Adrenal gland (tissue), 19 donors: ENCODE measurements at places on chromosomes 6 and 20. TPM values are rescaled to one million over a fixed set of nuclear protein-coding genes. Genes with fewer than 3 reads are reported as not detected.

DNA sequence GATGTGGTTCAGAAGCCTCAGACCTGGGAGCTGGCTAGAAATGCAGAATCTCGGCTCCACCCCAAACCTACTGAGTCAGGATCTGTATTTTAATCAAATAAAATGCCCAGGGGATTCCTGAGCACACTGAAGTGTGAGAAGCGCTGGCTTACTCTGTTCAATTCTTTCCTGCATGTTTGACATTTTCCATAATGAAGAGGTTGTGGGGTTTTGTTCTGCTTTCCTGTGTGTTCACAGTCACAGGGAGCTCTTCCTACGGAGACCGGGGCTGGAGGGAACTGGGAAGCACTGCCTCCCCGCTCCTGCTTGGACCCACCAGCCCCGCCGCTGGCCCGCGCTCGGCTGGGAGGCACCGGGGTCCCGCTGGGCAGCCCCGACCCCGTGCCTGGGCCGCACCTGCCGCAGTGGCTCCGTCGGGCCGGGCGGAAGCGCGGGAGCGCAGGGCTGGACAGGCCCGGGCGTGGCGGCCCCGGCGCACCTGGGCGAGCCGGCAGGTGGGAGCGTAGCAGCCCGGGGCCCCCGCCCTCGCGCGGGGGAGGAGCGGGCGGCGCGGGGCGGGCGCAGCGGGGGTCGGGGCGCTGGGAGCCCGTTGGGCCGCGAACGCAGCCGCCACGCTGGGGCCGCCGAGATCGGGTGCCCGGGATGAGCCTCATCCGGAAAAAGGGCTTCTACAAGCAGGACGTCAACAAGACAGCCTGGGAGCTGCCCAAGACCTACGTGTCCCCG, at the start of gene MAPK13:
Gene MAPK13 (plus strand): TSS at position 573 of the 726 bp plus-strand sequence. CDS start 70 bp downstream, at position 643.
- H3K27ac ChIP-seq: peak within 1 kb of the TSS; percentile 93
- no peak within 1 kb of the TSS for H3K4me3 ChIP-seq
- no peaks in the 10 kb centered on the region for H3K27me3 ChIP-seq
- peak; percentile 63 for DNase-seq
- H3K36me3 ChIP-seq: no peaks in the 10 kb centered on the region
- peaks cover 83% of the 10 kb centered on the region for H3K4me1 ChIP-seq

- DNase-seq: no peak
- no peaks in the 10 kb centered on the region for H3K4me1 ChIP-seq
- H3K27ac ChIP-seq: no peak overlapping the region
- no peaks in the 10 kb centered on the region for H3K36me3 ChIP-seq
- H3K4me3 ChIP-seq: no peak overlapping the region
- no peaks in the 10 kb centered on the region for H3K27me3 ChIP-seq
Measured at GRCh38 chr20:14521436-14521835, 184.0 kb upstream of the FLRT3 start.

DNA sequence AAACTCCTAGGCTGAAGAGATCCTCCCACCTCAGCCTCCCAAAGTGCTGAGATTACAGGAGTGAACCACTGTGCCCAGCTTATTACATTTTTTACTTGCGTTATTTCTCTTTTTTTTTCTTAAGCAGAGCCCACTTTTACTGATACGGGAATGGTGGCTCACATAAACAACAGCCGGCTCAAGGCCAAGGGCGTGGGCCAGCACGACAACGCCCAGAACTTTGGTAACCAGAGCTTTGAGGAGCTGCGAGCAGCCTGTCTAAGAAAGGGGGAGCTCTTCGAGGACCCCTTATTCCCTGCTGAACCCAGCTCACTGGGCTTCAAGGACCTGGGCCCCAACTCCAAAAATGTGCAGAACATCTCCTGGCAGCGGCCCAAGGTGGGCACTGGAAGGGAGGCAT, 10.5 kb downstream of the CAPN11 start:
- no peak for DNase-seq
- no peak overlapping the region for H3K4me3 ChIP-seq
- H3K27ac ChIP-seq: no peak overlapping the region
- no peaks in the 10 kb centered on the region for H3K4me1 ChIP-seq
- H3K27me3 ChIP-seq: no peaks in the 10 kb centered on the region

DNA sequence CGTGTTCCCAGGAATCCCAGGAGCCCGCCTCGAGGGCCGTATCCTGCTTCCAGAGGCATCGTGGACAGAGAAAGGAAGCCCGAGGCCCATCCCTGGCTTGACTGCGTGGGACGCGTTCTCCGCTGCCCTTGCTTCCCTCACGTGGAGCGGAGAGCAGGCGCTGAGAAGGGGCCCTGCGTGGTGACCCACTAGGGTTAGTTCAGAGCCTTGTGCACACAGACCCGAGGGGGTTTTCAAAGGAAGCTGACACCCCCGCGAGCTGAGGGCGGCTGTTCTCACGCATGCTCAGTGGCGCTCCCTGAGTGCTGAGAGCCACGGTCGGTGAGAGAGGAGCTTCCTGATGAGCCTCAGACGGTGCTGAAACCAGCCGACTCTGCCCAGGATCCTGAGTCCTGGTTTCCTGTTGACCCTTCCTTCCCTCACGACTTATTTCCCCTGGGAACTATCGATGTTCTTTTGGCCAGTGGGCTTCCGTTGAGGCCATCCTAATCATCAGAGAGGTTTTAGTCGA, 28.9 kb upstream of the CCR6 start:
- no peak for DNase-seq
- no peaks in the 10 kb centered on the region for H3K36me3 ChIP-seq
- no peaks in the 10 kb centered on the region for H3K4me1 ChIP-seq
- H3K27ac ChIP-seq: no peak overlapping the region

- peaks cover 12% of the 10 kb centered on the region for H3K4me1 ChIP-seq
- no peaks in the 10 kb centered on the region for H3K36me3 ChIP-seq
- H3K27me3 ChIP-seq: peaks cover 6% of the 10 kb centered on the region
Measured at GRCh38 chr6:108748055-108748454, 100.2 kb upstream of the ARMC2 start.

- peaks cover 10% of the 10 kb centered on the region for H3K4me1 ChIP-seq
- H3K36me3 ChIP-seq: no peaks in the 10 kb centered on the region
- no peaks in the 10 kb centered on the region for H3K27me3 ChIP-seq
- peak; percentile 38 for DNase-seq
Measured at GRCh38 chr6:53795702-53796450, 1.1 kb downstream of the LRRC1 start.

- H3K27ac ChIP-seq: no peak overlapping the region
- no peak overlapping the region for H3K4me3 ChIP-seq
- no peak for DNase-seq
- H3K27me3 ChIP-seq: no peaks in the 10 kb centered on the region
- no peaks in the 10 kb centered on the region for H3K4me1 ChIP-seq
Measured at GRCh38 chr6:97591955-97592354, 308.9 kb upstream of the MMS22L start.

DNA sequence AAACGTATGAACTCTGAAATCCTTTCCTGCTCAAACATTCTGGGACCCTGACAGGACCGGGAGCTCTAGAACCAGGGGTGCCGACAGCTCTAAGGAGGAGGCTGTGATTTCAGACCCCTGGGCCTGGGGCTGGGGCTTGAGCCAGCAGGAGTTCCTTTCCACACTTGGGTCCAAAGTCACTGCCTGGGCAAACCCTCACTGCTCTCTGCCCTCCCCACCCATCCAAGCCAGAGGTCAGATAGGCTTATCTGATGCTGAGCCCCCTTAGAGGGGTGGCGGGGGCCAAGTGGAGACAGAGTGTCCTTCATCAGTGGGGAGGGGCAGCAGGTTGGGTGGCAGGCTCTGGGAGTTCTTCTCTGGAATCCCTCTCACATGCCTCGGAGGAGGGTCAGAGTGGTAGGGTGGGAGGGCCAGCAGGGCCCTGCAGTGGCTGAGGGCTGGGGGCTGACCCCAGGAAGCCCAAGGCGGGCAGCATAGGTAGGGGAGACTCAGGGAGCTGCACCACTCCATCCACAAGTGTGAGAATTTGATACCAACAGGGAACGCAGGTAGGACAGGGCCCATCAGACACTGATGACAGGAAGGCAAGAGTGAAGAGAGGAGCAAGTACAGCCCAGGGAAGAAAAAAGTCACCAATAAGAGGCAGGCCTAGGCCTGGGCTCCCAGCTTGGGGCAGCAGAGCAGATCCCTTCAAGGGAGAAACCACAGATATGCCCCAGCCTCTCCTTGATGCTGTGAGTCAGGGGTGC, 121.0 kb downstream of the MRPL14 start:
- H3K4me3 ChIP-seq: no peak overlapping the region
- peaks cover 6% of the 10 kb centered on the region for H3K27me3 ChIP-seq
- H3K36me3 ChIP-seq: no peaks in the 10 kb centered on the region

GRCh38 chr6:170245475-170245992, 45.3 kb downstream of the DLL1 start:
- no peaks in the 10 kb centered on the region for H3K27me3 ChIP-seq
- no peaks in the 10 kb centered on the region for H3K4me1 ChIP-seq
- no peaks in the 10 kb centered on the region for H3K36me3 ChIP-seq
- no peak overlapping the region for H3K4me3 ChIP-seq
- H3K27ac ChIP-seq: no peak overlapping the region

DNA sequence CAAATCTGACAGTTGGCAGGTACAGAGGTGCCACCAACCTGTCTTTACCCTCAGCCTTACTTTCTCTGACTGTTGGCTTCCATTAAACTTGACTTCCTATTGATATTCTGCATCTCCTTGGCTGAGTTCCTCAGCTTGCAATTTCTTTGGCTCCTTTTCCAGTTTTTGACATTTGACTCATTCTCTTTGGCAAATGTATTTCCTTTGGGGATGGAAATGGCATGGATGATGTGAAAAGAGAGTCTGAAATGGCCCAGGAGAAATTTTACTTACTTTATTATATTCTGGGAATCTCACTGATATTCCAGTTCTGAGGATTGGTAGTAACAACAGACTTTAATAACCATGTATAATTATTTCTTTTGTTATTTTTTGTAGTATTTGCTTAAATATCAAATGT, 255.2 kb downstream of the CD109 start:
- H3K27me3 ChIP-seq: no peaks in the 10 kb centered on the region
- no peak overlapping the region for H3K4me3 ChIP-seq
- no peak for DNase-seq
- no peaks in the 10 kb centered on the region for H3K36me3 ChIP-seq
- H3K4me1 ChIP-seq: no peaks in the 10 kb centered on the region

- H3K27ac ChIP-seq: no peak overlapping the region
- H3K36me3 ChIP-seq: no peaks in the 10 kb centered on the region
- H3K27me3 ChIP-seq: no peaks in the 10 kb centered on the region
- no peak for DNase-seq
Measured at GRCh38 chr6:96611342-96611991, 48.5 kb downstream of the FHL5 start.

DNA sequence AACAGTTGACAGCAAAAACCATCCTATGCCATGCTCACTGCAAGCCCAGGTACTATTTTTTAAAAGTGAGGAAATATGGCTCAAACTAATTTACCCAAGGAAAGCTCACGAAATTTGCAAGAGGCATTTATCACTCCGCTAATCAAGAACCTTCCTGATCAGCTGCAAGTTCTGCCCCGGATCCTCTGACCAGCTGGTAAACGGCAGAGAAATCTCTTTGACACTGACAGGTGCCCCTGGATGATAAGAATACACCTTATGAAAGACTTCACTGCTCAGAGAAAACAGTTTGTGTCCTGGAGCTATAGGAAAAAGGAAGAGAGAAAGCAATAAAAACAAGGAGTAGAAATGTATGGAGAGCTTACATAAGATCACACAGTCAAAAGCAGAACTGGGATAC, 6.4 kb downstream of the CNKSR3 start:
- no peak overlapping the region for H3K27ac ChIP-seq
- H3K27me3 ChIP-seq: no peaks in the 10 kb centered on the region
- H3K4me3 ChIP-seq: no peak overlapping the region
- H3K36me3 ChIP-seq: no peaks in the 10 kb centered on the region

- H3K4me3 ChIP-seq: no peak overlapping the region
- H3K4me1 ChIP-seq: no peaks in the 10 kb centered on the region
- H3K27ac ChIP-seq: no peak overlapping the region
- H3K36me3 ChIP-seq: no peaks in the 10 kb centered on the region
- no peaks in the 10 kb centered on the region for H3K27me3 ChIP-seq
- no peak for DNase-seq
Measured at GRCh38 chr6:80469977-80470376, 363.5 kb downstream of the BCKDHB start.

GRCh38 chr20:15834857-15835256, 738.4 kb downstream of the KIF16B start:
- H3K4me3 ChIP-seq: no peak overlapping the region
- H3K27ac ChIP-seq: no peak overlapping the region
- H3K36me3 ChIP-seq: no peaks in the 10 kb centered on the region
- no peaks in the 10 kb centered on the region for H3K4me1 ChIP-seq
- H3K27me3 ChIP-seq: no peaks in the 10 kb centered on the region

GRCh38 chr20:53434662-53435061, 159.0 kb downstream of the ZNF217 start:
- H3K36me3 ChIP-seq: no peaks in the 10 kb centered on the region
- no peak overlapping the region for H3K4me3 ChIP-seq

DNA sequence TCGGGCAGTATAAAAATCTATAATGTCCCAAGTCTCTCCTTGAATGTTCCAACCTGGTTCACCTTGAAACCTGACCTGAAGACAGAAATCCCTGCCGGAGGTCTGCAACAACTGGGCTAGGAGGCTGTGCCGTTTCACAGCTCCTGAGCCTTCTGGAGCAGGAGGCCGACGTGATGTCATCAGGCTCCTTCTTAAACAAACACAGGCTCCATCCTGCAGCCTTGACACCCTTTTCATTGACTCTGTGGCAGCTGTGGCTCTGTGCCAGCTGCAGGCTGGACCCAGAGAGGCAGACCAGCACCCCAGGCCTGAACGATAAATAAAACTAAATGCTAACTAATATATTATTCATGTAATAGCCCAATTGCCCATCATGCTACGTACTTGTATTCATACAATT, 483.9 kb downstream of the CD83 start:
- no peak overlapping the region for H3K4me3 ChIP-seq
- no peak overlapping the region for H3K27ac ChIP-seq
- no peaks in the 10 kb centered on the region for H3K27me3 ChIP-seq
- no peak for DNase-seq
- H3K4me1 ChIP-seq: no peaks in the 10 kb centered on the region
- no peaks in the 10 kb centered on the region for H3K36me3 ChIP-seq

- no peak for DNase-seq
- H3K4me1 ChIP-seq: no peaks in the 10 kb centered on the region
- no peaks in the 10 kb centered on the region for H3K27me3 ChIP-seq
- H3K4me3 ChIP-seq: no peak overlapping the region
Measured at GRCh38 chr6:83198486-83199172, 5.5 kb downstream of the RWDD2A start.

DNA sequence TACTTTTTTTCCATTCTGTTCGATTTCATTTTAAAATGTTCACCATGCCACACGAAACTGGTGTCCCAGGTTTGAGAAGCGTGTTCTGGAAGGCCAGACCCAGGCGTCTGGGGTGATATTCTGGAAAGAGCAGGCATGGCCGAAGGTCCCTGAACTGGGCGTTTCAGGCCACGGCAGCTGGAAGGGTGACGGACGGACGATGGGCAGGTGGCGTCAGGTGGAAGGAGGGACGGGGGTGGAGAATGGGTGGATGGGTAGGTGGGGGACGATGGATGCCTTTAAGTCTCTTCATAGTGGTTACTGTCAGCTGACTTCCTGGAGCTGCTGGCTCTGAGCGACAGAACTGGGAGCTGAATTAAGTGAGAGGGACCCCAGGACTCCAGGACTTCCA, 44.6 kb downstream of the CDH4 start:
- H3K27me3 ChIP-seq: no peaks in the 10 kb centered on the region
- H3K27ac ChIP-seq: no peak overlapping the region
- H3K4me1 ChIP-seq: no peaks in the 10 kb centered on the region
- DNase-seq: no peak
- no peaks in the 10 kb centered on the region for H3K36me3 ChIP-seq

- H3K36me3 ChIP-seq: no peaks in the 10 kb centered on the region
- H3K27ac ChIP-seq: no peak overlapping the region
- no peaks in the 10 kb centered on the region for H3K4me1 ChIP-seq
- H3K4me3 ChIP-seq: no peak overlapping the region
- H3K27me3 ChIP-seq: peaks cover 3% of the 10 kb centered on the region
Measured at GRCh38 chr6:1042583-1043457, 269.1 kb upstream of the FOXQ1 start.

Gene KCNK15
- 1.9 TPM for total RNA-seq

Gene TSPO2
- not detected for total RNA-seq

Gene THEMIS
- 0.14 TPM for total RNA-seq

Gene FAM83C
- total RNA-seq: not detected

Gene SPATA25
- total RNA-seq: 5.1 TPM

Gene DEFB124
- not detected for total RNA-seq
